Stimulated activated CD4-positive, alpha-beta T cell treated with anti-CD3 and anti-CD28 coated beads, Interleukin-2, amount 100 ng/mL, for 24 hours (primary cell): ENCODE measurements at places on chromosomes 4 and X.

DNA sequence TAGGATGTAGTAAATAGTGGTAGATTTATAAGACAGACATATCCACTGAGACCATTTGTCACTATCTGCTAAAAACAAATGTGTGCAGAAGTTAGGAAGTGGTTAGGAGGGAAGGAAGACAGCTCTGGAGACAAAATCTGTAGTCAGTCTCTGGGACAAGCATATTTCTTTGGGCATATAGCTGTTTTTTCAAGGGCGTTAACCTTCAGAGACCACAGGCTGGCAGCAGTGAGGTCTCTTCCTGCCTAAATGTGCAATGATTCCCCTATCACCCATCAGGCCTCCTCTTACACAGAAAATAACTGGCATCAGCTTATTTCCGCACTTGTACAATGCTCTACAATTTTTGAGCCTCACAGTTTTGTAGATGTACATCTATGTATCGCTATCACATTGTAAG is 6.5 kb downstream of the TMEM150C start:
- no peak for DNase-seq

DNA sequence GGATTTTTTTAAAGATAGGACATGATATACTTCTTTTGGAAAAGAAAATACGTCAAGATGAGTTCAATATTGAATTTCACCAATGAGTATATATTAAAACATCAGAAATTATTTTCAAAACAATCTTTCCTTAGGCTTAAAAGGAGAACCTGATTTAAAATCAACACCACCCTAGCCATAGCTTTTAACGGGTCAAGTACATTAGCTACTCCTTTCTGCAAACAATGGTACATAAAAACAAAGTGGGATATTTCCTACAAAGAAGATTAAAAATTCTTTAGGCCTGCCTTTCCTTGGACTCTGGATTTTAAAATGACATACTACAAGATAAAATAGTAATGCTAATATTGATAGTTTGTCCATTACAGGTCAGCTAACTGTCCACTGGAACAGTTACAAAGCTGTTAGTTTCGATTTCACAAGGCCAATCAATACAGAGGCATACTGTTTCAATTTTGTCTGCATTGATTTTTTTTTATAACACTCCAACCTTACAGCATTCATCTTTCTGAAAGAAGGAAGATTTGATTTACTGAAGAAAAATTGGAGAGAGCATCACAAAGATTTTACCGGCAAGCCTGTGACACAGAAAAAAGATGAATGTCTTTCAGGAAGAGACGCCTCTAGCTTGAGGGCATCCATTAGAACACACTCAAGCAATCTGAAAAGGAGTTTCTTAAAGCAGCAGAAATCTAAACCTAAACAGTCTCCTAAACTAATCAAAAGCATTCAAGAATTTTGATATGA is 97.2 kb downstream of the MAB21L2 start:
- DNase-seq, result no peak

GRCh38 chr4:2397596-2398379 is 20.7 kb downstream of the ZFYVE28 start:
- no peak for DNase-seq

DNA sequence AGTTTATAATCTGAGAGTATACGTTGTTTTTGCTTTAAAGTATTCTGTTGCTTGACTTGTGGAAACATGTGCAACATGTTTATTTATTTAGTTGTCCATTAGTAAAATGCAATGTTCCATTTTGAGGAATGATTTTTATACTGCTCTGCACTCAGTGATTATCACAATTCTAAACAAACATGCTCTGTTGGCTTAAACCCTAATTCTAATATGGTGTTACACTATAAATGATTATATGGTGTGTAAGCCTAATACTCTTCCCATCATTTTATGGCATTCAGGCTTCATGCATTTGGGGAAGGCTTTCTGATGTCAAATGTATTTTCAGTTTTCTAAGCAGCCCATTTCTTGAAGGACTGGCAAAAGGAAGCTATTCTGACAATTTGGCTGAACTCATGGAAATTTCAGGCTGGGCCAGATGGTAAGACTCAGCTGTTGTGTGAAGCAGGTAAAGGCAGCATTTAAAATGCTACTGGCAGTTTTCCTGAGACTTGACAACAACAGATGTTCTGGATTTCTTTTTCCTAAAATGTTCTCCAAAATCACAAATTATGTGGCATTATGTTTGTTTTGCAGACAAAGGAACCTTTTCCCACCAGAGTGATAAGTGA is 336.7 kb upstream of the GNPDA2 start:
- no peak for DNase-seq

- no peak for DNase-seq
These were observed 533 bp downstream of the GPR173 start for GRCh38 chrX:53049127-53049517.

DNA sequence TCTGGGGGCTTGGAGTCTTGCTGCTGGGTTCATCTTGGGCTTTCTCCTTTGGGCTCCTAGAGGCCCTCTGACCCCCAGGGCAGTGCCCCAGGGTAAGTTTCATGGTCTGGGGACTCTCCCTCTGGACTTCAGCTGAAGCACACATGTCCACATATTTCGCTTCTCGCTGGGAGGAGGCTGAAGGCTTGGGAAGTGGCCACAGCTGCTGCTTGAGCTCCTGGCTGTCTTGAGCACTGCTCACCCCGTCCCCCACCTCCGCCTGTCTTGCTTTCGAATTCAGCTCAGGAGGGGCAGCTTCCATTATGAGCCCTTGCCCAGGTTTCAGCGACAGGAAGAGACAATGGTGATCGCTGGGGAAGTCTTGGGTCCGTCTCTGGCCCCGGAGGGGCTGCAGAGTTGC is 3.7 kb downstream of the C4orf54 start:
- no peak for DNase-seq

GRCh38 chr4:180960743-180961401 is 1282.3 kb upstream of the TENM3 start:
- DNase-seq, result no peak

DNA sequence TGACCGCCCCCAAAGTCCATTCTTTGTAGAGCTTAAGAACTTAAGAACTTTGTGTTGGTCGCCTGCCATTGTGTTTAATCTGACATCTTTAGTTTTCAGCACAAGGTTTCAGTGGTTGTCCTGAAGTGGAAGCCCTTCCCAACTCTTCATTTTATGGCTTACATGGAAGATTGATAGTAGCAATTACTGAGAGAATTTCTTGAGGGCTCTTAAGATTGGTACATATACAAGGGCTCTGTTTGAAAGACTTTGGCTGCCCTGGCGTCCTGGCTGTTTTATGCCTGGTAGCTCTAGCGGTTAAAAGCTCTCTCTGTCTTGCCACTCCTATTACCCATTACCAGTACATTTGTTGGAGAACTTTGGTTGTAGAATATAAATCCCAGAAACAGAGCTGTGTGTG is 75.0 kb downstream of the KDM6A start:
- DNase-seq, result no peak

GRCh38 chrX:37873220-37873619 is 25.8 kb upstream of the DYNLT3 start:
- no peak for DNase-seq

DNA sequence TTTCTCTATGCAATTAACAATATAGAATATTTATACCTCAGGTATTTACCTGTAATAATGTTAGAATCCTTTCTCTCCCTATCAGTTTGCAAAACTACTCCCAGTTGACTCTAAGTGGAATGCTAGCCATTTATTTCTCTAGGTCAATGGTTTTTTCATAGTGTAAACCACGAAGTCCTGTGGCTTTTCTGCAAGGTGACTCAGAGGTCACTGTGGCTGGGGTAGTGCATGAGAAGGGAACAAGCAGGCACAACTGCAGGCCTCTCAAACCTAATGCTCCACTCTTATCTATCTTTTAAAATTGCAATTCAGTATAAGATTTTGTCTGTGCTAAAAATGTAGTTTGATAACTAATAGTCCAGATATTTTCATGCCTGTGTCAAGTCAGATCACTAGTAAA is 159.4 kb downstream of the ANTXR2 start:
- DNase-seq, result no peak

DNA sequence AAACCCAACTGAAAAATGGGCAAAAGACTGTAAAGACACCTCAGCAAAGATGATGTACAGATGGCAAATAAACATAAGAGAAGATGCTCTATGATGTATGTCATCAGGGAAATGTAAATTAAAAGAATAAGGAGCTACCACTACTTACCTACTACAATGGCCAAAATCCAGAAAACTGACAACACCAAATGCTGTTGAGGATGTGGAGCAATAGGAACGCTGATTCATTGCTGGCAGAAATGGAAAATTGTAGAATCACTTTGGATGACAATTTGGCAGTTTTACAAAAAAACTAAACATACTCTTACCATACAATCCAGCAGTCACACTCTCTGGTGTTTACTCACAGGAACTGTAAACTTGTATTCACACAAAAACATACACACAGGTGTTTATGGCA is 222.3 kb upstream of the LDB2 start:
- no peak for DNase-seq

GRCh38 chrX:68261060-68261672 is 172.1 kb downstream of the OPHN1 start:
- no peak for DNase-seq

DNA sequence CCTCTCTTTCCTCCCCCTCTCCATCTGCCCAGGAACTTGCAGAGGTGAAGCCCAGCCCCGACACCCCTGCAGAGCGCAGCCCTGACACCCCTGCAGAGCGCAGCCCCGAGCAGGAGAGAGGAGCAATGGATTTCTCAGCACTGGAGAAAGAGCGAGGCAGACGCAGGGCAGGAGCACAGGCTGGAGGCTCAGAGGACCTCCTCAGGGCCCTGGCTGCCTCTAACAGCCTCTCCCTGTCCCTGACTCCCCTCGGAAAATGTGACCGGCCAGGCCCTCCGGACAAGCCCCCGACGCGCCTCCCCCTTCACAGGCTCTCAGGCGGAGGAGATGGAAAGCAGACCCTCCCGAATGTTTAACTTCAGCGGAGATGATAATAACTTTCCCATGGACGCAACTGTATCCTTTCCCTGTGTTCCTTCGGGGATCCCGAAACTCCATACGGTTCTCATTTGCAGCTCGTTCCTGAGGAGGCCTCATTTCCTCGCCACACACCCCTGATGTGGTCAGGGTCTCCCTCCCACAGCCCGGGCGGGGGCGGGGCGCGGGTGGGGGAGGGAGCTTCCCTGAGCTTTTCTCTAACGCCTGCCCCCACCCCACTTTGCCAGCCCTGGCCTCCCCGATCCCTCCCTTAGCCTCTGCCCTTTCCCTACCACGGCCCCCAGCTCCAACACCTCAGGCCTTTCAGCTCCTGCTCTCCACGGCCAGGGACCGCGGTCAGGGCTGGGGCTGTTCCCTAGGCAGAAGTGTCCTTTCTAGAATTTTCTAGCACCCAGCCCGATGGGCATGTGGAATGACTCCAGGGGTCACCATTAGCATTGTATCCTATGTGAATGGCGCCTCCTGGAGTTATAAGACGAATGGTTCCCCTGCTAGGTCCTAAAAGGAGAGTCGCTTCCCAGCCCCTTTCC is 201.1 kb upstream of the BCOR start:
- no peak for DNase-seq

GRCh38 chr4:157226035-157226434 is 5.5 kb downstream of the GRIA2 start:
- no peak for DNase-seq

- DNase-seq, result no peak
These were observed 34.7 kb upstream of the SPON2 start for GRCh38 chr4:1207157-1207470.

GRCh38 chr4:176526704-176527103 is 206.9 kb downstream of the SPCS3 start:
- DNase-seq, result no peak

DNA sequence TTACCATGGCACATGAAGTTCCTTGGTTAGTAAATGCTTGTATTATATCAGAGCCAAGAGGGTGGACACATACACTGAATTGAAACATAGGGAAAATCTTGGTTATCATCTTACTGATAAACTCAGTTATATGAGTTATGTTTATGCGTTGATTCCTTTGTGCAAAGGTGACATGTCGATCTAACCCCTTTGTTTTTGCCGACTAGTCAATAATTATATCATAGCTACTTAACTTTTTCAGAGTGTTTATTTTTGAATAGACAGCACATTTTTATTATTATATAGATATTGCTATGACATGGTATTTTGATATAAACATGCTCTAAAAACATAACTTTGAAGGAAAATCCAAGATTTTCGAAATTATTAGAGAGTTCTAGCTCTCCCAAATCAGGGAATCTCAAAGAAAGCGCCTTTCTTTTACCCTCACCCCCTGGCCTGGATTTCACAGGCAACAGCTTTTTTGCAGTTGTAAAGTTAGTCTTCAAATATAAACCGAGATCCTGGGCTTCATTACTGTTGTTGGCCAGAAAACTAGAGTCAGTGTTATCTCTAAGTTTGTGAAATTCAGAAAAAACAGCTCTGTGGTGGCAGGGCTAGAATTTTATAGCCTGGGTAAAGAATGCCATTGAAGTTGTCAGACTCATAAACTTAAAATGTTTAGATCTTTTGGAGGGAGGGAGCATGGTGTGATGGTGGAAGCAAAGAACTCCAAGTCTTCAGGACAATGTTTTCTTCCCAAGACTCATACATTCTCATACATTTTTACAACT is 45.8 kb upstream of the PITX2 start:
- DNase-seq, result no peak

DNA sequence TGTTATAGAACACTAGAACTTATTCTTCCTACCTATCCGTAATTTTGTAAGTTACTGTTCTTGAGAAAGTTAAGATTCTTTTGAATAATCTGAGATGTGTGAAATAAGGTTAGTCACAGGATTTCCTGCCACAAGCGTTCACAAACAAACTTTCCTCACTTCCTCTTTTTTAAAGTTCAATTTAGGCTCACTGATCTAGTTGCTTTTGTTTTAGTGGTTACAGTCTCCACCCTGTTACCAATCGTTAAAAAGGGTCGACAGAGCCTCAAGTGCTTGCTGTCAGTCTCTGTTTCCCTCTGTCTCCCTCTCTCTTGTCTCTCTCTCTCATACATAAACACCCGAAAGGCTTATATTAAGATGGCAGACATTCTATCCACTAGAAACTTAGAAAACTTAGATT is 35.9 kb upstream of the STK26 start:
- no peak for DNase-seq

GRCh38 chr4:4582653-4583052 is 40.8 kb upstream of the STX18 start:
- no peak for DNase-seq

DNA sequence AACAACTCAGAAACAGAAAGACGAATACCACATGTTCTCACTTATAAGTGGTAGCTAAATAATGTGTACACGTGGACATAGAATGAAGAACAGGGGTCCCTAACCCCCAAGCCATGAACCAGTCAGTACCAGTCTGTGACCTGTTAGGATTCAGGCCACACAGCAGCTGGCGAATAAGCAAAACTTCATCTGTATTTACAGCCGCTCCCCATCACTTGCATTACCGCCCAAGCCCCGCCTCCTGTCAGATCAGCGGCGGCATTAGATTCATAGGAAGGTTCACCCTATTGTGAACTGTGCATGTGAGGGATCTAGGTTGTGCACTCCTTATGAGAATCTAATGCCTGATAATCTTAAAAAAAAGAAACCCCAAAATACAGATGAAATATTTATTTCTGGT is 1128.7 kb downstream of the NLGN4X start:
- DNase-seq, result no peak

- DNase-seq, result no peak
These were observed 8.3 kb upstream of the CD40LG start for GRCh38 chrX:136639506-136640176.
